ENCODE measurements at places on chromosomes 12 and 14.

- peak; percentile 87 for DNase-seq
Observed at GRCh38 chr12:65941388-65941787, 117.1 kb downstream of the HMGA2 start.

- DNase-seq, result no peak
Observed at GRCh38 chr14:81400202-81400678, at the start of gene STON2. STON2 (minus strand) TSS chr14:81400324; CDS start chr14:81398382, 1,942 bp downstream.

DNA sequence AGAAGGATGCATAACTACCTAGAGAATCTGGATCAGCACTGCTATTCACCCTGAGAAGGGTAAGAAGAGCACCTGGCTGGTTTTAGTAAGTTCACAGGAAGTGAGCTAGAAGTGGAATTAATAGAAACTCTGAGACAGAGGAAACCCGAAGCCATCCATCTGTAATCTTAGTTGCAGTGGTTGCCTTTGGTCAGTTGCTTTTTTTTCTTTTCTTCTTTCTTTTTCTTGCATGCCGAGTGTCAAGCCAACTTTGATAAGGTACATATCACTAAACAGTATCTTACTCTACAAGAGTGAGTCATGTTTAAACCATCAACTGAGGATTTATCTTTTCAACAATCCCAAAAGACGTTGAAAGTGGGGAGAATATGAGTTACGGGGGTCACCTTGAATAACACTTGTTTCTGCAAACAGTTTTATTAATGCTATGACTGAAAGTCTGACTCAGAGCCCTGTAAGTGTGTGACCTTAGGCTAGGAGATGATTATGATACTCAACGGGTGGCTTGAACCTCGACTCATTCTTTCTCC lies 26.7 kb downstream of the C12orf75 start:
- no peak for DNase-seq

DNA sequence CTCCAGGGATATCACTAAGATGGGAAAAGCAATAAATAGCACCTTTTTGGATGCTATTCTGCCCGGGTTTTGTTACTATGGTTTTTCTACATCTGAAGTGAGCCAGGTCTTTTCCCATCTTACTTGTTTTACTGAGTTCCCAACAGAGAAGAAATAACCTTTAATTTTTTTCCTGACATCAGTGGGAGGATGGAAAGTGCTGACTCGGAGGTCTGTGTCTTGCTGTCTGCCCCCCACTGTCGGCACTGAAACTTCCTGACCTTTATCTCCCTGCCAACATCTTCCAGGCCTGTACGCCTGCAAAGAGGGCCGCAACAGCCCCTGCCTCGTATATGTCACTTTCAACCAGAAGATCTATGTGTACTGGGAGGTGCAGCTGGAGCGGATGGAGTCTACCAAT lies 11.0 kb downstream of the ITFG2 start:
- no peak for DNase-seq

- DNase-seq, result no peak
Observed at GRCh38 chr12:110176745-110177144, 52.6 kb downstream of the IFT81 start.

- no peak for DNase-seq
Observed at GRCh38 chr12:12590961-12591360, 20.7 kb upstream of the CREBL2 start.

DNA sequence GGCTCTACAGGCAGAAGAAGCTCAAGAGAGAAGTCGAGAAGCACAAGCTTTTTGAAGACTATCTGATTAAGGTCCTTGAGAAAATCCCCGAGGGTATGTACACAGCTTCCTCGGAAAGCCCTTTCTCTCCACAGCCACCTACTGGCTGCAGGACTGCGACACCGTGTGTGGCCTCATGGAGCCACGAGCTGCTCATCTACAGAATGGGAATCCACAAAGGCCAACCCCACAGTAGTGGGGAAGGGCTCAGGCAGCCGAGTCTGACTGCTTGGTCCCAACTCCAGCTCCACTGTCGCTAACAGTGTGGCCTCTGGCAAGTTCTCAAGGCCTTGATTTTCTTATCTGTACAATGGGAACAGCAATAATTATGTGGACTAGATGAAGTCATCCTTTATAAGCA lies 2.5 kb downstream of the CCDC197 start:
- DNase-seq, result no peak

DNA sequence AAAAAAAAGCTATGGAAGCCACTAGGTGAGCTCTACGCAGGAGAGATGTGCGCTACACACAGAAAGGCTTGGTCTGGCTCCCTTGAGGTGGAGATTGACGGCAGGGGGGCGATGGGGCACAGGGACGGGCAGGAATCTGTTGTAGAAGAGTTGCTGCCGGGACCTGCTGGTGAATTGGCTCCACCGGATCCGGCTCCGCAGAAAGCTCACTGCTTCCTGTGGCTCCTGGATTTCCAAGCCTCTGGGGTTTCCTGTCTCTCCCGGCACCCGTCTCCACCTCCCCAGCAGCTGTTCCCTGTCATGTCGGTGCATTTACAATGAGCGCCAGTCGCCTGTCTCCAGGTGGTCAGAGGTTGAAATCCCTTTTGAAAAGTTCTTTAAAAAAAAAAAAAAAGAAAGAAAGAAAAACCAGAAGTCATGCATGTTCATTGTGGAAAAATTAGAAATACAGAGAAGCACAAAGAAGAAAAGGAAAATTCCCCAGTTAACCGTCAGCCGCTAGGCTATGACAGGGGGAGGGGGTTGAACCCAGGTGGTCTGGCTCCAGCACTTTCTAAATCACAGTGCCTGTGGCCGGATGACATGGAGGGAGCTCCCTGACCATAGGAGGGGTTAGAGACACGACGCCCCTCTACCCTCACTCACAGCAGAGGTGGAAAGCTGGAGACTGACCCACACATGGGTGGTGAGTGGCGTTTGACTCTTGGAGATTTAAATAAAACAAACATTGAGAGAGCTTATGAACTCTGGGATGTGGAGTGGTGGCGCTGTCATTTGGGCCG lies 20.8 kb downstream of the FAM222A start:
- no peak for DNase-seq

- DNase-seq, result no peak
Observed at GRCh38 chr12:123457980-123458779, at the start of gene SNRNP35. SNRNP35 (plus strand) TSS chr12:123458139; CDS start chr12:123465541, 7,402 bp downstream.

GRCh38 chr12:116910645-116911451 lies at the start of gene FBXW8:
FBXW8 (plus strand) TSS chr12:116910950; CDS start chr12:116911038, 88 bp downstream.
- no peak for DNase-seq

GRCh38 chr14:84042992-84043391 lies 1487.0 kb upstream of the FLRT2 start:
- DNase-seq, result no peak

DNA sequence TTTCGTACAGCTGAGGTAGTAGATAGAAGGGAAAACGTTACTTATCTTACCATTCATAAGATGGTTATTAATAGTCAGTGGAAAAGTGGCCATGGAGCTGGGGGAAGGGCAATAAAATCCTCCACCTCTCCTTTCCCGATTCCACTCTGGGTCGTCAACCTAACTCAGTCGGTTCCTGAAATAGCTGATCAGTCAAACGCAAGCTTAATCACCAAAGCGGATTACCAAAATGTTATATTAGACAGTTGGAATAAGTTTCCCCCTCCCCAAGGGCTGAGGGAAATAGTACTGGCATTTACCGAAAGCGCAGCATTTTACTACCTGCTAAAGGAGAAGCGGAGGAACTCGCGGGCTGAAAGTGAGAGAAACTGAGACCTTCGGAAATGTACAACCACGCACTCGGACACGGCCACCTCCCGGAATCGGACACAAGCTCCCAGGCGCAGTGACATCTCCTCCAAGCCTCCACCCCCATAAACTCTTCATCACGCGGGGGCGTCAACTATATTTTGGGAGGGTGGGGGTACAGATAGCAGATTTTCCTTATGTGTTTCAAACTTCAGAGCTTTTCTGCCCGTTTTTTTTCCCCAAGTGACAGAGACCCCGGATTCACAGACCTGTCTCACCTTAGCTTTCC lies 1.2 kb downstream of the PPM1H start:
- no peak for DNase-seq

- DNase-seq, result no peak
Observed at GRCh38 chr14:101929096-101929495, 35.3 kb upstream of the DYNC1H1 start.

DNA sequence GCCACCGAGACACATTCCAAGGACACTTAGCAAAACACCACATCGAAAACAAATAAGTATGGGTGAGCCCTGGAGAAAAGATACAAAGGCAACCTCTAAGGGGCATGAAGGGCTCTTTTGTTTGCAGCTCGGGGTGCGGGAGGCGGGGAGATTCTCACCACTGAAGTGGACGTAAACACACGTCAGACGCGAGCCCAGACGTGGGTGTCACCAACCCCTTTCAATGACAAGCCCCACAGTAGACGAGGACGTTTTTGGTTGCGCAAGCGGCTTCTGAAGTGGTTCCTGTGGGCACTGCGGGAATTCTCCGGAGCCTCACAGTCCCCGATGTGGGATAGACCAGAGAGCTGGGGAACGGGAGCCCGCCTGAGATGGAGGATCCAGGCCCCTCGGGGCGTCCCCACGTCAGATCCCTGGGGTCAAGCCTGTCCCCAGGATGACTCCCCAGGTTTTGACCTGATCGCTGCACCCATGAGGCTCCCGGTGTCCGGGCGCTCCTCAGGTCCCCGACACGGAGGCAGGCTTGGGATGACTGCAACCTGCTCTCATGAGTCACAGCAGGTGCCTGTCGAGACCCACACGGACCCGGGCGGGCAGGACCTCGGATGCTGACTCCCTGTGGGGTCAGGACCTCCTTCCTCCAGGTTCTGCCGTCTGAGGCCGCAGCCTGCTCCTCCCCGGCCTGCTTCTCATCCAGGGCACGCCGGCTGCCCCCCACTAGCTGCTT lies 20.3 kb upstream of the ADGRD1 start:
- DNase-seq, result no peak

DNA sequence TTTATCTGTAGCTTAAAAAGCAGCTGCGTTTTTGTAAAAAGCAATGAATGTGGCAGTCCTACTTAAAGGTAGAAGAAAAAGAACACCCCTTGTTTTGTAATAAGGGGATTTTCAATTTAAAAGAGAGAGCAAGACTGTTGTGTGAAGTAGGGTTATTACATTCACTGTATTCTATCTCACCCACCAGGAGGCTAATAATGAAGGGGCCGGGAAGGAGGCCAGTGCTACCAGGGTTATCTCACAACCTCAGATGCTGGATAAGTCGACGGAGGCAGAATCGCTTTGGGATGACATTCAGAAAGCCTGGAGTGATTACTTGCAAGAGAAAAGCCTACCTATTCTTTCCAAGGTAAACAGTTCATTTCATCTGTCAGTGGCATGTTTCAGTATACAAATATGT lies 97.7 kb downstream of the RMST start:
- no peak for DNase-seq

- no peak for DNase-seq
Observed at GRCh38 chr12:123532808-123533649, 490 bp downstream of the RILPL1 start.

DNA sequence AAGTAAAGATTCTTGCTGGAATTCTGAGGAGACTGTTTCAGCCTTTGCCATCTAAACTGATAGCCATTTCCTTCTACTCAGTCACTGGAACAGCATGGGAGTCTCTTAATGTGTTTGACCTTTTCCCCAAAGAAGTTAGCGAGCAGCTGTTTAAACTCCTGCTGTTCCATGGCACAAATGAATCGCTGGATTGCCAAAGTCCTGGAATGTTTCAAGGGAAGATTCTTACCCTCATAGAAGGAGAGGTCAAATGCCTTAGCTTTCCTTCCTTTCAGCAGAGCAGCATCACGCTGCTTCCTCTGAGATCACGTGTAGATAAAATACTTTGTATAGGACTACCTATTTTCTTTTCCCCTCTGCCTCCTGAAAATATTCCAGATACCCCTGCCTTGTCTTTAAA lies 10.5 kb upstream of the NR2C1 start:
- peak; percentile 38 for DNase-seq

GRCh38 chr14:52244328-52244727 lies 23.2 kb upstream of the PTGDR start:
- no peak for DNase-seq

GRCh38 chr14:95153866-95154265 lies 3.5 kb downstream of the DICER1 start:
- no peak for DNase-seq

GRCh38 chr12:107385509-107385908 lies 292.2 kb upstream of the CRY1 start:
- DNase-seq, result no peak

GRCh38 chr12:64461634-64462414 lies 9.9 kb downstream of the TBK1 start:
- DNase-seq, result peak; percentile 84

- no peak for DNase-seq
Observed at GRCh38 chr12:72275526-72275925, 3.4 kb downstream of the TRHDE start.

DNA sequence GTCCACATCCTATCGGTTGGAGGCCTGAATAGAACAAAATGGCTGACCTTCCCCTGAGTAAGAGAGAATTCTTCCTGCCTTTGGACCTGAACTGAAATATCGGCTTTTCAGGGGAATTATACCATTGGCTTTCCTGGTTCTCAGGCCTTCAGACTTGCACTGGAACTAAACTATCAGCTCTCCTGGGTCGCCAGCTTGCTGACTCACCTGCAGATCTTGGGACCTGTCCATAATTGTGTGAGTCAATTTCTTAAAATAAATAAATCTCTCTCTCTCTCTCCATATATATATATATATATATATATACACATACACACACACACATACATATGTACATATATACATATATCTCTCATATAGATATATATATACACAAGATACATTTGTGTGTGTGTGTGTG lies 41.6 kb downstream of the KCNK10 start:
- DNase-seq, result no peak

GRCh38 chr14:68688872-68689371 lies 103.9 kb downstream of the ZFP36L1 start:
- peak; percentile 67 for DNase-seq

- DNase-seq, result peak; percentile 33
Observed at GRCh38 chr12:86727160-86727559, 471.0 kb upstream of the MGAT4C start.

- no peak for DNase-seq
Observed at GRCh38 chr12:112198120-112198733, 72.9 kb downstream of the TRAFD1 start.

- DNase-seq, result no peak
Observed at GRCh38 chr14:103184046-103184445, 60.8 kb downstream of the TNFAIP2 start.

DNA sequence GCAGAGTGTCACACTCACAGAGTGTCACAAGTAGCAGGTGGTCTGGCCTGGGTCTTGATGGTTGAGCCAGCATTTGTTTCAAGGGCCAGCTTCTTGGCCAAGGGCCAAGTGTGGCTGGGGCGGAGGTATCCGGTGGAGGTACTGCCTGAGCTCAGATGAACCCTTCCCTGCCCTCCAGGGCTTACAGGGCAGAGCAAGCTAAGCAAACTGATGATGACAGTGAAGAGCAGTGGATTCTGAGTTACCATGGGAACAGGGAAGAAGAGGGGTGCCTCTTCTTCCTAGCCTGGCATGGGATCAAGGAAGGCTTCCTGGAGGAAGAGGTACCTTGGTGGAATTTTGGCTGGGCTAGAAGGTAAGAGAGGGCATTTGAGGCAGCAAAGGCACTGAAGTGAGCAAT lies 35.7 kb downstream of the MVK start:
- DNase-seq, result no peak

All from AG04449 (cell line).